ENCODE measurements at places on chromosomes 12 and 14.

GRCh38 chr12:64883264-64884163, 59.1 kb downstream of the TBC1D30 start:
- no peak for DNase-seq

GRCh38 chr14:61190341-61190740, 90.8 kb downstream of the TMEM30B start:
- peak; percentile 43 for DNase-seq

- no peak for DNase-seq
Observed at GRCh38 chr14:105168979-105169507, 467 bp upstream of the JAG2 start.

DNA sequence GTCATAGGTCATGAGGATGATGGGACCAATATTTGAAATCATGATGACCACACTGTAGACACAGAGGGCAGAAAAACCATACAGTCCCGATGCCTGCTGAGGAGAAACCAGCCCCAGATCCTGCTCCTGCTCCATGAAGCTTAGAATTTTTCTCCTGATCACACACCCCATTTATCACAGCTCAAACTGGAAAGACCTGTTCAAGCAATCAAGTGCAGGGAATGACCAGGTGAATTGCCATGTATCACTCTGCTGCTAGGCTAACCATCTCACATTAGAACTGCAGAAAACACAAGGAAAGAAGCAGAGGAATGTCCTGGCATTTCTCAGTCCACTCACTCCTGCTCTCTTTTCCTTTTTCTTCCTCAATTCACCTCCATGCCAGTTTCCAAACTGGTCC, 18.1 kb downstream of the MANSC1 start:
- DNase-seq: no peak

- DNase-seq: peak; percentile 84
Observed at GRCh38 chr12:62537551-62537950, 70.9 kb downstream of the MON2 start.

GRCh38 chr14:93329965-93330608, 2.7 kb downstream of the BTBD7 start:
- DNase-seq: no peak

DNA sequence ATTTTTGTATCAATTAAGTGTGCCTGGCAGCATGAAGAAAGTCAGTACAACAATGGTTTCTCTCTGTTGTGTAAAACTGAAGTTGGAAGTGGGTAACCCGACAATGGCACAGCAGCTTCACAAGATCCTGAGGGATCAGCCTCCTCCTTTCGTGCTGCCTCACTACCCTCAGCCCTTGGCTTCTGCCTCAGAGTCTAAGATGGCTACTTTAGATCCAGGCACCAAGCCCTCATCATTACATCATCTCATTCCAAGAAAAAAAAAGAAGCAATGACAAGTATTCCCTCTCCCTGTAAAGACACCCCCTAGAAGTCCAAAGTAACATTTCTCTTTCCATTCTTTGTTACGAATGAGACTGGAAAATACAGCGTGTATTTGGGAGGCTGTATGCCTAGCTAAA, 92.6 kb downstream of the DNAI7 start:
- DNase-seq: no peak

GRCh38 chr14:103023881-103024473, 33.4 kb downstream of the CDC42BPB start:
- DNase-seq: peak; percentile 86

DNA sequence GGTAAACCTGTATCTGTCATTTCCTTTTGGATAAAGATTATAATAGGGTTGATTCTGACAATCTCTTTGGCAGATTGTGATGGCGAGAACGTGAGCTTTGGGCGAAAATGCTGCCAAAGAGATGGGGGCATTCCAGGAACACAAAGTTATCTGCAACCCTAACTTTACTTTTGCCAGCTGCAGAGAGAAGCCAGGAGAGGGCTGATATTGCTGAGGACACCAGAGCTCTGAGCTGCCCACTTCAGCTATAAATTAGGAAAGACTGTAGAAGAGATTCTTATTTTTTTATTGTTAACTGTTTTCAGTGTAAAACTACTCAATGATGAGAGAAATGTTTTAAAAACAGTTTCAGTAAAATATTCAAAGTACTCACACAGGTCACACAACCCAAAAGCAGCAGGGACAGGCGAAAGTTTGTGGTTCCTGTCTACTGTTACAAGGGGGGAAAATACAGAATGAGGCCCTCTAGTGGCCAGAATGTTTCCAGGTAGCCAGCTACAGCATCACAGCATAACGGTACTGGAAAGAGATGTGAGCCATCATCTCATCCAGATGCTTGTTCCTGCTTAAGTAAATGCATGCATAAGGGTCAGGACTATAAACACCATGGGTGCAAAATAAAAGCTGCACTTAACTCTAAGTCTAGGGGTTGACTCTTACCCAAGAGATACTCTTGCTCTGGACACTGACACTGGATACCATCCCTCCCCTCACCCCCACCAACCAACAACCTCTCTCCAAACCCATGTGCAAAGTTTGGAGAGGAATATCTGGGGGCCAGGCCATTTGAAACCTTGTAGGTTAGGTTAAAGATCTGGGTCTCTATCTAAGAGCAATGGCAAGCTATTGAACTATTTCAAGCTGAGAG, 498.4 kb downstream of the RMST start:
- DNase-seq: no peak

DNA sequence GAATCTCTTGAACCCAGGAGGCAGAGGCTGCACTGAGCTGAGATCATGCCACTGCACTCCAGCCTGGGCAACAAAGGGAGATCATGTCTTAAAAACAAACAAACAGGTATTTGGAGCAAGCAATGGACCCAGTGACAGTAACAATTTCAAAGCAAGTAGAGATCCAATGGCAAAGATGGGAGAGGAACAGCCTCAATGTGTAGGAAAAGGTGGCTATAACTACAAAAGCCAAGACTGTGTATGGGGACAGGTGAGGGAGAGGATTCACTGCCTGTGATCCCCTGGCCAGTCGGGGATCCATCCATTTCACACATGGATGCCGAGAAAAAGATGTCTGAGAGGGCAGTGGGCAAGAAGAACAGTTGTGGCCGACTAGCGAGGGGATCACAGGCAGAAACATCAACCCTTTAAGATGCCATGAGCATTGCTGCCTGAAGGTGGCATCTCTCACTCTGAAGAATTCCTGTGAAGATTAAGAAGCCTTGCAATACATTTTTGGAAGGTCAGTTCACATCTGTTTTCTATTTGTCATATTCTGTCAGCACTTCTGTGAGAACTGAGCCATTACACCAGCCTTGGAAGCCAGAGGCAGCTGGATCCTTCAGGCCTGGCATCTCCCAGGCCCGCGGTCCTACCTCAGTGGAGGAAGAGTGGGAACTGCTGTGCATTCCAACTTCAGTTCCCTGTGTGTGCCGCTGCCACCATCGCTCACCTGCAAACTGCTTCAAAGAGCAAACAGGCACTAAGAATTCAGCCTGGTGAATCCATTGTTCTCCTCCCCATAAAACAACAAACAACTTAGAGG, 54.5 kb upstream of the FRS2 start:
- peak; percentile 96 for DNase-seq

GRCh38 chr14:29716150-29716549, 211.5 kb downstream of the PRKD1 start:
- peak; percentile 69 for DNase-seq

GRCh38 chr14:20400589-20400964, 12.7 kb downstream of the TEP1 start:
- no peak for DNase-seq

GRCh38 chr14:86541972-86542371, 1012.0 kb downstream of the FLRT2 start:
- DNase-seq: no peak

DNA sequence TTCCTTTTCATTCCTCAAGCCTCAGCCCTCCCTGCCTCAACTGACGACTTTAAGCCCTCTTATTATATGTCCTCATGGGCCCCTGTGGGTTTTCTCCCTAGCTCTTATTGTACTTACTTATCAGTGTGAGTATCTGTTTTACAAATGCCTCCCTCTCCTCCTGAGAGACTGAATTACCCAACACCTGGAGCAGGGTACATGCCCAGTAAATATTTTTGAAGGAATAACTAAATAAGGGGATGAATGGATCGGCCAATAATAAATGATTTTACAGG, 95.8 kb upstream of the SLC35F4 start:
- DNase-seq: no peak

DNA sequence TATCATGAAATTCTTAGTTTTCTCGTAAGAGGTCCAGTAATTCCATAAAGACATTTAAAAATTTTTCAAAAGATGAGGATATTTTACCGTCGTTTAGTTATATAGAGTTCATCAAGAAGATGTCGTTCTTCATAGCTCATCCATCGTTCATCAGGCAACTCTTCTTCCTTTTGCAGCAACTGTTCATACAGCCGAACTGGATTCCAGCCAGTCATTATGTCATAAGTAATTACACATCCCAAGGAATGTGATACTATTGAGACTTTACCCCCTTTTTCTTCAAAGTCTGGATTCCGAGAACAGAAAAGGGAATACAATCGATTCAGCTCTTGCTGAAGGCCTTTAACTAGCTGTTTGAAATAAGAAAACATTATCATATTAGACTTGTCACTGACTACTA, 90.3 kb downstream of the DDHD1 start:
- peak; percentile 8 for DNase-seq

DNA sequence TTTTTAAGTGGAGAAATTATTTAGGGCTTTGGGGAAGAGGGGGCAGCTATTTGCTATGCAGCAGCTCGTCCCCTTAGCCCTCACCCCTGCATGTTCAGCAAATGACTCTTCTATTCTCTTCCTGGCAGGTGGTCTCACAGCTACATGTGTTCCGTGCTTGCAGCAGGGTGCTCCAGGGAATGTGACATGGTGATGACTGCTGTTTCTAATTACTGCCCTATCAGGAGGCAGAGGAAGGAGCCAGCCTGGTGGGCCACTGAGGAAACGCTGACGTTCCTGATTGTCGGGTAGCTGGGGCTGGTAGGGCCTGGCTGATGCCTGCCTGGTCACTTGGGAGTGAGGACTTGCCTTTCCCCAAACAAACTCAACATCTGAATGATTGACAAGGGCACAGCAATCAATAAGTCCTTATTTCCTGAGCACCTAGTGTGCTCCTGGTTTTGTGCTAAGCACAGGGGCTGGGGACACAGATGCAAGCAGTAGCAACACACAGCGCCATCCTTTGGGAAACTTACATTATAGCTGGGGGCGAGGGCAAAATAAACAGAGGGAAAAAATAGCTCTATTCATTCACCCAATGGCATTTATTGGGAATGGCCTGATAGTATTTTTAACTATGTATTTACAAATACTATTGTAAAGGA, 377.8 kb downstream of the FUT8 start:
- DNase-seq: peak; percentile 2

DNA sequence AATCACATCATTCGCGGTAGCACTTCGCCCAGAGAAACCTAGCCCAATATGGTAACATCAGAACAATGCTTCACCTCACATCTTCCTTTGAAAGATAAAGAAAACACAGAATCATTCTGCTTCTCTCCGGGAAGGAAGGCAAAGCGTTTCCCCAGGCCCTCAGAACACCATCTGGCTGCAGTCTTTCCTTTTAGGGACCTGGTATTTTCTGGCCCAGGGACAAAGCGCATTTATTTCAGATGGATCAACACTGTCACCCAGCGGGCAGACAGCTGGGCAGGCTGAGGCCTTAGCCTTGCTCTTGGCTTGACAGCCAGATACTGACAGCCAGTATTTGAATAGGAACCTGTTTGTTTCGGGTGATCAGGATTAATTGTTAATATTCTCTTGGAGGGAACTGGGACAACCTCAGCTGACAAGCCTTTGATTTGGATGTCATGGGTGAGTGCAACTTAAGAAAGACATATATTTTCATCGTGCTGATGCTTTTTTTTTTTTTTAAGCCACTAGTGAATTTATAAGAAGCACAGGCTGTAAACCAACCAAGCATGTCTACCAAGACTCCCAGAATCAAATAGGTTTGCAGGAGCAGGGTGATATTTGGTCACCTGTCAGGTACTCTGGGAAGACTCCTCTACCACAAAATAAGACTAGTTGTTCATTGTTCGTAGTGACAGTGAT, 118.9 kb downstream of the VEZT start:
- DNase-seq: peak; percentile 89

- DNase-seq: no peak
Observed at GRCh38 chr12:43120150-43120549, 431.9 kb downstream of the ADAMTS20 start.

DNA sequence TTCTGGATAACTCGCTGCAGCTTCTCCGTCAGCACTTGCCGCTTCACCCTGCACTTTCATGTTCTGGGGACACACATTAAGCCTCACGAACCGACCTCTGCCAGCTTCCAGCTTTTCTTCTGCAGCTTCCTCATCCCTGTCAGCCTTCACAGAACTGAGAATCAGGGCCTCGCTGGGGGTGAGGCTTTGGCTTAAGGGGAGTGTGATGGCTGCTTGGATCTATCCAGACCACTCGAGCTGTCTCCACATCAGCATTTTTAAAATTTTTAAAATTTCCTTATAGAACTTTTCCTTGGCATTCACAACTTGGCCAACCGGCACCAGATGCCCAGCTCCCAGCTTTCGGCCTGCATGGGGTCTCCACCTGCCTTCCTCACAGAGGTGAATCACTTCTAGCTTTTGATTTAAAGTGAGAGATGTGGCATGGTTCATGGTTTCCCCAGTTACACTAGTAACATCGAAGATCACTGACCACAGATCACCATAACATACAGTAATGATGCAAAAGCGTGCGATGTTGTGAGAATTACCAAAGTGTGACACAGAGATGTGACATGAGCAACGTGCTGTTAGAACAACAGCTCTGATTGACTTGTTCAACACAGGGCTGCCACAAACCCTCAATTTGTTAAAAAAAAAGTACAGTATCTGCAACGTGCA, 139.1 kb upstream of the C14orf180 start:
- no peak for DNase-seq

GRCh38 chr12:54384591-54385041, at the start of gene ZNF385A:
TSS of gene ZNF385A (minus strand) at chr12:54384733. CDS start at chr12:54384514, 219 bp downstream.
- DNase-seq: no peak

DNA sequence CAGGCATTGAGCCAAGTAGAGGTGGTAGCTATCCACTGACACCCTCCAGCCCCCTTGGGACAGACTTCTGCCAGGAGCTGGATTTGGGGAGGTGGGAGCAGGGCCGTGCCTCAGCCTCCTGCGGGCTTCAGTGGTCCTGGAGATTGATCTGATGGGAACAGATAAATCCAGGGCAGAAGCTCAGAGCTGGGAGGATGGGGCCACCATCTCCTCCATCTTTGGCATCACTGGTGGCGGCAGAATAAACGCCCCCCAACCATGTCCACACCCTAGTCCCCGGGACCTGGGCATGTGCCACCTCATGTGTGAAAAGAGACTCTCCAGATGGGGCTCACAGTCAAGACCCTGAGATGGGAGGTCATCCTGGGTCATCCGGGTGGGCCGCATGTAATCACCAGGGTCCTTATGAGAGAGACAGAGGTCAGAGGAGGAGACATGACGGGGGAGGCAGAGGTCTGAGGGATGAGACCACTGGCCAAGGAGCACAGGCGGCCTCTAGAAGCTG, 209.6 kb upstream of the RTL1 start:
- DNase-seq: no peak

GRCh38 chr12:120515496-120515895, 13.5 kb downstream of the COQ5 start:
- no peak for DNase-seq

Measured in EH (cell line).